ENCODE measurements at places on chromosomes 2 and 18.

- no peak for DNase-seq
These were observed 135.9 kb downstream of the VAPA start for GRCh38 chr18:10049747-10050146.

DNA sequence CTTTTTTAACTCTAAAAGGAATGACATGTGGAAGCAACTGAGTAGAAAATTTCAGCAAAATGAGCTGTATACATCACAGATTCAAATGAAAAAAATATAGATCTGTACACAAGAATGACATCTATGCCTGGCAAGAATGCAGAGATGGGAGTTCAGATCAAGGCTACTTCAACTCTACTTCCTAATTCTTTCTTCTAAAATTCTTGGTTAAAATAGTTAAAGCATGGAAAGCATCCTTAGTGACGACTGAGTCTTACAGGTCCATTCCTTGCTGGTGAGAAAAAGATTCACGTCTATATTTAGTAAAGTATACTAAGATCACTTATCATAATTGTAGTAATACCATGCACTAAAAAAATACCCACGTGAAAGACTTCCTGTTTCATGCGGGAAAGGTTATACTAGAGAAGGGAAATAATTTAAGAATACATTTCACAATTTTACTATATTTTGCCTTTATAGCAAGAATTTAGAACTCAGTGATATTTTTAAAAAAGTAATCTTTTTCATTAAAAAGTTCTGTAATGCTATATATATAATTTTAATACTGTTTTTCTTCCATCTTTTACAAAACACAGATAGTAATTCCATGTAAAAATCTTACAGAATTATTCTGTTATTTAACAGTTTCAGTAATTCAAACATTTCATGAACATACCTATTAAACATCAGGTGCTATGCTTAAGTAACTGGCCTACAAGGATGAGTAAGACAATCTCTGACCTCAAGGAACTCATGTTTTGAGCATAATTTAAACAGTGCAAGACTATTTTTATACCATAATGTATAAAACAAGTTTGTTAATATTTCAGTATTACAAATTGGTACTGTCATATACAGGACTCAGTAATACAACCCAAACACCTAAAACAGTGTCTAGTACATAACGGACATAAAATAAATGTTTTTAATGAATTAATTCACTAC is 159.6 kb downstream of the BAZ2B start:
- no peak for DNase-seq

DNA sequence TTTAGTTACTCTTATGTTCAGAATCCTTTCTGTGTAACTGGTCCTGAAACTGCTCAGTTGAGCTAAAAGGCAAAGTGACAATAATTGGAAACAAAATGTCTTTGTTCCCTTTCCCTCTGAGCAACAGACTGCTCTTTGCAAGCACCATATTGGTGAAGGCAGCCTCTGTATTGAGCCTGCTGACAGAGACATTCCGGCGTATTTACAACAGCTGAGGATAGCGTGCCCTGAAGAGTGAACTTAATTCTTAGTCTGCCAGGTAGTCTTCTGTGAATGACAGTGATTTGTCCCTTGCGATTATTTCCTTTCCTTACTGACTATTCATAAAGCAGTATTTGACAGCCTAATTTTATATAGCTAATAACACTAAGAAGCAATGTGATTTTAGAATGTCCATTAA is 239.1 kb downstream of the CPS1 start:
- no peak for DNase-seq

- DNase-seq, result no peak
These were observed 67.2 kb downstream of the TMEM131 start for GRCh38 chr2:97928591-97928990.

DNA sequence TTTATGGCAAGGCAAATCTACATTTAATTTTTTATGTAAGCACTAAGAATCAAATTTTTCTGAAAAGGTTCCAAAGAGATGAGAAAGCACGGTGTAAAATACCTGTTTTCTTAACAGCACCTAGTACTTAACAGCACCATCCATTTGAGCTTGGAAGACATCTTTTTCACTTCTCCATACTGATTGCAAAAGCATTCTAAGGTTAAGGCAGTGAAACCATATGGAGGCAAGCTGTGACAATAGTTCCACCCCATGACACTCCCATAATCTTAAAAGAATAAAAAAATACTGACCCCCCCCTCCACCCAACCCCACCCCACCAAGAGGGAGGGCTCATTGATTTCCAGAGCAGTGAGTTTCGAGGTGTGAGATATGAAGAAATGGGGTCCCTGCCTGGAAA is 60.6 kb downstream of the ZCCHC2 start:
- no peak for DNase-seq

DNA sequence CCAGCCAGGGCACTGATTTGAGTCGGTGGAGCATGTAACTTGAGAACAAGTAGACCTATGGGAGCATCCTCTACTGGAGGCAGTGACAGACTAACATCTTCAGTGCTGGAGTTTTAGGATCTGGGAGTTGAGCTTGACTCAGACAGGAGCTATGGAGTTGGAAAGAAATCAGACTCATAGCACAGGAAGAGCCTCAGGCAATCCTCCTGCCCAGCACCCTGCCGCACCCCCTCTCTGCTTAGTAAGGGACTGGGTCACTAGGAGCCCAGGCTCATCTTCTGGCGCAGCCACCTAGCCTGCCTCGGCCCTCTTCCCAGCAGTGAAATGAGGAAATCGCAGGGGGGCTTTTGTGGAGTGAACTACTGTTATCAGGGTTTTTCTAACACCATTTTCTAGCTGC is 3.6 kb downstream of the ARID5A start:
- no peak for DNase-seq

DNA sequence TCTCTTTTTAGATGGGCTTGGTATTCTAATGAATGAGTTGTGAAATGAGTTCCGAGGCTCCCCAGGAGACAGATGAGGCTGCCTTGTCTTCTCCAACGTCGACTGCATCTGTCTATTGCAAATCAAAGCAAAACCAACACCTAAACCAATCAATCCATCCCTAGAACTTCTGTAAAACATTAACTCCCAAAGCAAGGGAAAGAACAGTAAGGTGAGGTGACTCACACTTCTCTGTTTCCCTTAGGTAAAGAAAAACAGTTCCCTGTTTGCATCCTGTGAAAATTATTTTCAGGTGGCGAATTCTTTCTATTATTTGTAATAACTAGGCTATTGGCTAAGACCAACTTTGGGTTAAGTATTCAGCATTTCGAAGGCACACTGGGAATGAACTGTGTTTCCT is 249.4 kb downstream of the EPHA4 start:
- DNase-seq, result no peak

DNA sequence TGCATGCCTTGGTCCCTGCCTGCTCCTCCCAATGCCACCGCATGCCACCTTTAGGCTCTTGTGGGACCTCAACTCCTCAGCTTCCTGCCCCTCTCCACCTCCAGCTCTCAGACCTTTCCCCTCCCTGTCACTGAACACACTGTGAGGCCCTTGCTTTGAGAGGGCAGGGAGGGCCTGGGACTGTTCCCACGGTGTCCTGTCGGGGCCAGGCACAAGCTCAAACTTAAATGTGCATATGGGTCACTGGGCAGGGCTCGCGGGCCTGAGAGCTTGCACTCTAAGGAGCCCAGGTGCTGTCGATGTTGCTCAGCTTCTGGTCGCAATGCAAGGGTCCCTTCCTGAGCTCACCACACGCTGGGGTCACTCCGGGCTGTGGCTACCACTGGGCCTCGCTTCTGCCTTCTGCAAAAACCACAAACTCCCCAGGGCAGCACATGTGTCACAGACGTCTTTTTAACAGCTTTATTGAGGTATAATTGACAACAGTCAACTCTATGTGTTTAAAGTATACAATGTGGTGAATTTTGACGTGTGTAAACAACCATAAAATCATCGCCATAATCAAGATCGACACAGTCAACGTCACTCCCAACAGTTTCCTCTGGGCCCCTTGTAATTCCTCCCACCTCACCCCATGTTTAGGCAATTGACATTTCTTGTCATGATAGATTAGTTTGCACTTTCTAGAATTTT is 11.9 kb upstream of the B3GNT7 start:
- DNase-seq, result no peak

DNA sequence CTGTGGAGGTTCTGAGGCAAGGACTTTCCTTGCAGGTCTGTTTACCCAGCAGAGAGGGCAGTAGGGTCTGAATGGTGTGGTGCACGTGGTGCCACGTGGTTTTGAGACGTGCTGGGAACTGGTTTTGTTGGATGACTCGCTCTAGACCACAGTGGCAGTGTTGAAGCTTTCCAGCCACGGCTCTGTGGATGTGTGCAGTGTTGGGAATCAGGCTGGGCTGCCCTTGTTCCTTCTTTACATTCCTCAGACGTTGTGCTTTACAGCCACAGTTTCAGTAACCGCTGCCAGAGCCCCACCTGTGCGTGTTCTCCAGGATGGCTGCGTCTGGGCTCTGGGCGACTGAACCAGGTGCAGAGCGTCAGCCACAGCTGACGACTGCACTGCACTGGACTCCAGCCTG is 8.2 kb downstream of the CTDP1 start:
- DNase-seq, result no peak

GRCh38 chr2:149161481-149162225 is 123.2 kb downstream of the LYPD6B start:
- no peak for DNase-seq

GRCh38 chr2:10149635-10150034 is 27.1 kb downstream of the RRM2 start:
- no peak for DNase-seq

- no peak for DNase-seq
These were observed 24.6 kb downstream of the ITGB6 start for GRCh38 chr2:160175169-160176134.

DNA sequence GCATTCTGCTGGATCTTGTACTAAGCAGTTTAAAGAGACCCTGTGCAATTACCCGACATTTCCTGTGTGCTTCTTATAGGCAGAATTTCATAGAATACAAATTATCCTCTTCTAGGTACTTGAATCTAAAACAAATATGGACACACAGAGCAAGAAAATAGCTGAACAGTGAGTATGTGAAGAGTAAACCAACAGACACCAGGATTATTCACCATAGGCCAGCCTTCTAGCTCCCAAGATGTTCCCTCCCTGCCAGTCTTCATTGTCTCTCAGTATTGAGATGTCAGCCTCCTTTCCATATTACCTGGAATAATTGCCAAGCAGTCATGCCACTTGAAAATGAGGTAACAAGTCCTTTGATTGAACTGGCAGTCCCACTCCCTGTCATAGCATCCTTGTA is 187.1 kb downstream of the PTPRM start:
- DNase-seq, result no peak

DNA sequence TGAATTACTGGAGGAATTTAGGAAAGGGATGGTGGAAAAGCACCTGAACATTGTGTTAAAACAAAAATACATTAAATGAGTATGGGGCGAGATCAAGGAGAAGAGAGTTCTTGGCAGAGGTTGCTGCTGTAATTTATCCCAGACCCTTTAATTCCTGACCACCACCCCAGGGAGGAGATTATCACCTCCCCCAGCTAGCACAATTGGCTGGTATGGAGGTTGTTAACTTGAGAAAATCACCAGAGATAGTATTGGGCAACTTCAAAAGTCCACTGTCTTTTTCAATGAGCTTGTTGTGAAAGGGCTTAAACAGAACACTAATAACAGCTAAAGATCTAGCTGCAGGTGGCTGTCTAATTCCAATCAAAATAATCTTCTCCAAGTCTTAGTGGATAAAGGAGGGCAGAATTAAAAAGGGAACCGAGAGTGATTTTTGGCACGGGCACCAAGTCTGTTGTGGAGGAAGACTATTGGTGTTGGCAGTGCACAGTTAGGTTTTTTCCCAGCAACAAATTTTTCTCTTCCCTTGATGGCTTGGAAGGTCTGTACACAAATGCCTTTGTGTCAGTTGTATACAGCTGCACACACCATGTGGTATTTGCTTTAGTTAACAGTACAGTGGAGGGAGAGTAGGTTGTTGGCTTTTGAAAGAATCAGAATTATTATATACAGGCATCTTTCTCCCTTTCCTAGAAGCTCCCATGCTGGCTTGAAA is 289.5 kb downstream of the SLC4A3 start:
- no peak for DNase-seq

- DNase-seq, result no peak
These were observed 31.9 kb downstream of the C1QL2 start for GRCh38 chr2:119126650-119127049.

Measured in suprapubic skin (tissue), 4 donors.